Regular cardiac myocyte (primary cell): ENCODE measurements at places on chromosomes 4 and X. TPM values are rescaled to one million over a fixed set of nuclear protein-coding genes. Genes with fewer than 3 reads are reported as not detected.

The PNMA6A gene
- 0.38 and 2.8 TPM in 2 replicates for total RNA-seq

The TLR2 gene
- total RNA-seq: 0.85 TPM in 1 of 2 replicates, not detected in the other

The RHOXF2B gene
- total RNA-seq: not detected in 2 replicates

The TEX13A gene
- total RNA-seq: not detected in 2 replicates

The PABPC1L2A gene
- not detected in 2 replicates for total RNA-seq

The MAOB gene
- under 0.01 and 0.56 TPM in 2 replicates for total RNA-seq

The TMEM35A gene
- total RNA-seq: 5.1 and 8.2 TPM in 2 replicates

The FGFBP1 gene
- not detected in 2 replicates for total RNA-seq

The CFI gene
- 2.5 and 12.4 TPM in 2 replicates for total RNA-seq

The GAGE12H gene
- total RNA-seq: not detected in 2 replicates

The EOLA2 gene
- total RNA-seq: 16.9 and 29.1 TPM in 2 replicates

The GPM6B gene
- total RNA-seq: 3.1 and 5.4 TPM in 2 replicates
